ENCODE measurements at places on chromosomes 1 and 21. TPM values are rescaled to one million over a fixed set of nuclear protein-coding genes. Genes with fewer than 3 reads are reported as not detected.

The BARHL2 gene
- not detected for total RNA-seq

The SLC1A7 gene
- not detected for total RNA-seq

DNA sequence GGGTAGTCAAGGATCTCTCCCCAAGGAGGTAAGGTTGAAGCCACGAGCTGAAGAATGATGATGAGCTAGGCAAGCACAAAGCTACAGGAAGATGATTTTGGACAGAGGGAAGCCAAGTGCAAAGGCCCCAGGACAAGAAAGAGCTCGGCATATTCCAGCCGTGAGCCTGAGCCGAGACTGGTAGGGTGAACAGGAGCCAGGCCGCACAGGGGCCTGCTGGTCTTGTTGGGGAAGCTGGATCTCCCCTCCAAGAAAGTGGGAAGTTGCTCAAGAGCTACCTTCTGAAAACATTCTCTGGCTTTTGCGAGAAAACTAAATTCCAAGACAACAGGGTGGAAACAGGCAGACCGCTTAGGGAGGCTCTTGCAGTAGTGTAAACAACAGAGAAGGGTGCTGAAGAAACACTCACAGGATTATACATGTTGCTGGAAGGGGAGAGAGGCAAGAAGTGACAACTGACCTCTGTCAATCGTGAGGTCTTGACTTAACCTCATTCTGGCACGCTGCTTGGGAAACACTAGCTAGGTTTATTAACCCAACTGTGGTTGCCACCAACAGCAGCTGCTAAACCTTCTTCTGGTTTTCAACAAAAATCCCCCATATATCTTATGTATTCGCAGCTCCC, 625.2 kb downstream of the SMYD3 start:
- DNase-seq, result no peak
- no peaks in the 10 kb centered on the region for H3K36me3 ChIP-seq
- H3K27ac ChIP-seq, result no peak overlapping the region
- H3K4me1 ChIP-seq, result no peaks in the 10 kb centered on the region
- H3K4me3 ChIP-seq, result no peak overlapping the region

GRCh38 chr1:74641876-74642275, 31.7 kb downstream of the ERICH3 start:
- DNase-seq, result no peak
- H3K27me3 ChIP-seq, result no peaks in the 10 kb centered on the region
- no peak overlapping the region for H3K4me3 ChIP-seq
- H3K36me3 ChIP-seq, result no peaks in the 10 kb centered on the region

DNA sequence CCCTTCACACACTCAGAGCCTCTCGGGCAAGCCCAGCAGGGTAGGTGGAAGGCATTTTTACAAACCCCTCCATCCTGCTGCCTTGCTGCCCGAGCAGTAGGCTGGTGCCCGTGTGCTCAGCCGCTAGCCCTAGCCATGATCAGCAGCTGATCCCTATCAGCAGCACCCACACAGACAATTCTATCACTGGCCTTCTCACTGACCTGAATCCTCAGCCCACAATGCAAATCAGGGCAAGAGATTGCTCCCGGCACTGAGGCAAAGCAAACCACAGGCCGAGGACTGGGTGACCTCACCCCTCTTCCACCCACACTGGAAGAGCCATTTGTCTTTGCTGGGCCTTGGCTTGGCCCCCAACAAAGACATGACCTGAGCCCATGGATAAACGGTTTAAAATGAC, 895 bp upstream of the PDZK1 start:
- H3K27me3 ChIP-seq, result no peaks in the 10 kb centered on the region
- H3K27ac ChIP-seq, result no peak overlapping the region
- H3K36me3 ChIP-seq, result no peaks in the 10 kb centered on the region
- no peak for DNase-seq
- H3K4me1 ChIP-seq, result no peaks in the 10 kb centered on the region
